ENCODE measurements at places on chromosomes 6 and 20.

DNA sequence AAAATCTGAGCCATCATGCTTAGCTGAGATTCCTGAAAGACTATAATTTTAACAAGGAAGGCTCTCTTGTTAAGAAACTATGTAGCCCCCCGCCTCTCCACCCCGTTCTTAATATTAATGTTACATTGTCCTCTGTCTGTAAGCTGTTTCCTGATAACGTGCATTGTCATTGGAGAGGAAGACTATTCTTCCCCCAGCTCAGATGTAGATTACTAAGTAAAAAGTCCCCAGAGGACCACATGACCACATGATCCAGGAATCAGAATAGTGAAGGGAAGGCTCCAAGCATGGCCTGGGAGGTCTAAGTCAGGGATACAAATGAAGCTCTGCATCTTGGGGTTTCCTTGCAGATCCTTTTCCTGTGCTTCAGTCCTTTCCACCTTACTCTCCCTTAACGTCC, 106.4 kb downstream of the JARID2 start:
- DNase-seq, result no peak

GRCh38 chr20:2253256-2253655, 42.5 kb upstream of the TGM3 start:
- DNase-seq, result no peak

DNA sequence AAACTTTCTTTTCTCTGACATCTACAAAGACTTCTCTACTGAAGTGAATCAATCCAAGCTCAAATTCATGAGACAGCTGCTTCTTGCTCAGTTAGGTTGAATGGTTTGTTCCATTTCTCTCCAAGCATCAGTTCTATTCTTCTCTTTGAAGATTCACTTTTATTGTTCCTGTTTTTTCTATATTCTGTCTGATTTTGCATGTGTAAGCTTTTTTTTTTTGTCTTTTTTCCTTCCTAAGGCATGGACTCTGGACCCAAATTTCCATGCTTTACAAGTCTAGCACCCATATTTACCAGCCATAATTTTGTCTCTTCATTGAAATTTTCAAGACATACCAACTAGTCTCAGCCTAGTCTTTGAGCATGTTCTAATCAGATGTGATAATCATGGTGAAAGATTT, 25.9 kb upstream of the STXBP5 start:
- DNase-seq, result no peak

DNA sequence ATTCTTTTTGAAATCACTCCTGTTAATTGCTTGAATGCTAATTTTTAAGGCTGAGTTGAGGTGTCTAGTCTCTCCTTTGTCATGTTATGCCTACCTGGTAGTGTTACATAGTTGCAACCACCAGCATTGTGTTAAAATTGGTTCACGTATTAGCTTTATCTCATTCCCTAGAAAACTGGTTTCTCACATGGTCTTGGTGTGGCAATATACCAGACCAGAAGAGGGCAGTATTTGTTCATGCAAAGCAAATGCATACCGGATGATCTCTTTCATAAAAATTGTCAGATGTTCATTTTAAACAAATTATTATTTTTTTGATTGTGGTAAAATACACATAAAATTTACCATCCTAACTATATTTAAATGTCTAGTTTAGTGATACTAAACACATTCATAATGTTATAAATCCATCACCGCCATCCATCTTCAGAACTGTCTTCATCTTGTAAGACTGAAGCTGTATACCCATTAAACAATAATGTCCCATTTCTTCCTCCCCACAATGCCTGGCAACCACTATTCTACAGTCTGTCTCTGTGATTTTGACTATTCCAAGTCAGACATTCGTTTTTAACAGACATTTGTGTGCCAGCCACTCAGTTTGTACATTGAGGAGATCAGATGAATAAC, 92.8 kb downstream of the ATRN start:
- DNase-seq, result no peak
